Hair follicle dermal papilla cell (primary cell): ENCODE measurements at places on chromosomes 5 and 9. TPM values are rescaled to one million over a fixed set of nuclear protein-coding genes. Genes with fewer than 3 reads are reported as not detected.

The SLF1 gene
- 3.4 and 4.4 TPM in 2 replicates for total RNA-seq

The CCDC187 gene
- not detected in 2 replicates for total RNA-seq

The FRMD3 gene
- 2.8 and 2.9 TPM in 2 replicates for total RNA-seq

The NINJ1 gene
- 6.7 and 13.5 TPM in 2 replicates for total RNA-seq

The IGFBPL1 gene
- total RNA-seq = 0.24 and 0.49 TPM in 2 replicates

The TLR4 gene
- total RNA-seq = 2.1 and 3.2 TPM in 2 replicates

The TEK gene
- total RNA-seq = 0.32 and 0.73 TPM in 2 replicates

The PDE6A gene
- total RNA-seq = not detected in 2 replicates

The AGTPBP1 gene
- 25.1 and 28.2 TPM in 2 replicates for total RNA-seq

The LYRM7 gene
- 7.8 and 9.9 TPM in 2 replicates for total RNA-seq

The QRFP gene
- total RNA-seq = not detected in 2 replicates

The LCN6 gene
- total RNA-seq = not detected in 2 replicates

The ENTPD8 gene
- not detected in 2 replicates for total RNA-seq

The ENC1 gene
- 48.9 and 119 TPM in 2 replicates for total RNA-seq

The KDM4C gene
- total RNA-seq = 39.3 and 49.7 TPM in 2 replicates

The DTWD2 gene
- 9.0 and 9.4 TPM in 2 replicates for total RNA-seq

The HAND1 gene
- 0.12 TPM in 1 of 2 replicates, not detected in the other for total RNA-seq

The PCDHGB1 gene
- total RNA-seq = 3.5 and 4.2 TPM in 2 replicates

The UNC13B gene
- 29.1 and 29.2 TPM in 2 replicates for total RNA-seq

The PTGES gene
- total RNA-seq = 29.9 and 40.4 TPM in 2 replicates

The F2R gene
- 34.7 and 51.2 TPM in 2 replicates for total RNA-seq

The SPDL1 gene
- total RNA-seq = 15.1 and 18.0 TPM in 2 replicates

The OSMR gene
- 72.5 and 103 TPM in 2 replicates for total RNA-seq

The IFNA2 gene
- not detected in 2 replicates for total RNA-seq

The PAEP gene
- not detected in 2 replicates for total RNA-seq

The SLC4A9 gene
- not detected in 2 replicates for total RNA-seq

The ANXA2R gene
- 1.9 and 3.6 TPM in 2 replicates for total RNA-seq

The FBXL7 gene
- 26.4 and 29.2 TPM in 2 replicates for total RNA-seq
